ENCODE measurements at places on chromosomes 5 and 9. TPM values are rescaled to one million over a fixed set of nuclear protein-coding genes. Genes with fewer than 3 reads are reported as not detected.

FOXD4L3 gene
- total RNA-seq: not detected

IFNA13 gene
- not detected for total RNA-seq

LCN12 gene
- total RNA-seq: 2.8 TPM

STK32A gene
- total RNA-seq: not detected

SAXO1 gene
- 0.13 TPM for total RNA-seq

ARSB gene
- total RNA-seq: 7.9 TPM

LCN2 gene
- not detected for total RNA-seq

ANKRD31 gene
- total RNA-seq: 0.15 TPM

SLC12A2 gene
- 15.3 TPM for total RNA-seq

KCNIP1 gene
- total RNA-seq: not detected

SLC34A1 gene
- total RNA-seq: 0.43 TPM

PLAC8L1 gene
- 0.39 TPM for total RNA-seq

FAM163B gene
- total RNA-seq: not detected

SCGB3A2 gene
- total RNA-seq: not detected

OTP gene
- not detected for total RNA-seq

MEGF9 gene
- total RNA-seq: 11.0 TPM

NEUROG1 gene
- not detected for total RNA-seq

NUTM2G gene
- not detected for total RNA-seq

CXCL14 gene
- not detected for total RNA-seq

ZDHHC11B gene
- total RNA-seq: 0.24 TPM

WDR36 gene
- total RNA-seq: 27.6 TPM

SLC27A6 gene
- total RNA-seq: not detected

CD74 gene
- total RNA-seq: 608 TPM

NME5 gene
- not detected for total RNA-seq

HAVCR2 gene
- total RNA-seq: 53.7 TPM

CA9 gene
- total RNA-seq: 0.24 TPM
